ENCODE measurements at places on chromosomes 3 and 15.

DNA sequence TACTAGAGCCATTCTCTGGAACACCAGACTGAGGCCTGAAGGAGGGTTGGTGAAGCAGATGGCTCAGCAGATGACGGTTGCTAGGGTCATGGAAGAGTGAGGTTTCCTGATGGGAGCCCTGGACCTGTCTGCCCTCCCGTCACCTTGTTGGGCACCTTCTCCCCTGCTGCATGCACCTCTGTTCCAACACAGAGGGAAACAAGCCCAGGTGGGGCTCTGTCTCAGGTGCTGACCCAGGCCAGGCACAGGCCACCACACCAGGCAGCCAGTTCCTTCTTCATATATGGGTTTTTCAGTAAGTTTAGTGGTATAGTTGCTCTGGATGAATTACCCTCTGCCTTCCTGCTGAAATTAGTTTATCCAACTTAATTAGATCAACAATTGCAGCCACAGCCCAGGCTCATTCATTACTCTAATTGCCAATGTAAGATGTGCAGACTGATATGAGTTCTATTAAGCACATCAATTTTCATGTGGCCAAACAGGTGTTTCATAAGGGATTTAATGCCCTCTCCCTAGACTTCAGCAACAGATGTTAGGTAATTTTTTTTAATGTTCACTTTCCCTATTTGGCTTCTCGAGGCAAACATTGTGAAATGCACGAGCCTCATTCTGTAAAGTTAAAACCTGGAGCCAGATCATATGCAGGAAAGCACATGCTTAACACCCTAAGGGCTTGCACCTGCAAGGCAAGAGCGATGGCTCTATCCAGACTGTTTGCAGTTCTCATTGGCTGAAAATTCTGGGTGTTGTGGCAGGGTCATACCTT is 174.8 kb downstream of the CHDH start:
- no peak for DNase-seq

DNA sequence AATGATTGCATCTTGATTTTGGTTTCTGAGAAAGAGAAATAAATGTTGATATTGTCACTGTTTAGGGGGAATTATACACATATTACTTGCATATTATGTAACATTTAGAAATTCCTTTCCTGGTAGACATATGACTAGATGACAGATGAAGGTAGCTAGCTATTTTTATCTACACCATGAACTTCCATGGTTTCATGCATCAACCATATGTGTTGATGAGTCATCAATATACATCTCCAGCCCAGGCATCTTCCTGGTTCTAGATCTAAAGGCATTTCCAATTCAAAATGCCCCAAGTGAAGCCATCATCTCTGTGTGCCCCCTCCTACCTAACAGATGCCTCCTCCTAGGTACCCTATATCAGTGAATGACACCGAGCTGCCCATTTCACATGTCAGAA is 9.5 kb upstream of the ADAMTSL3 start:
- DNase-seq, result no peak

DNA sequence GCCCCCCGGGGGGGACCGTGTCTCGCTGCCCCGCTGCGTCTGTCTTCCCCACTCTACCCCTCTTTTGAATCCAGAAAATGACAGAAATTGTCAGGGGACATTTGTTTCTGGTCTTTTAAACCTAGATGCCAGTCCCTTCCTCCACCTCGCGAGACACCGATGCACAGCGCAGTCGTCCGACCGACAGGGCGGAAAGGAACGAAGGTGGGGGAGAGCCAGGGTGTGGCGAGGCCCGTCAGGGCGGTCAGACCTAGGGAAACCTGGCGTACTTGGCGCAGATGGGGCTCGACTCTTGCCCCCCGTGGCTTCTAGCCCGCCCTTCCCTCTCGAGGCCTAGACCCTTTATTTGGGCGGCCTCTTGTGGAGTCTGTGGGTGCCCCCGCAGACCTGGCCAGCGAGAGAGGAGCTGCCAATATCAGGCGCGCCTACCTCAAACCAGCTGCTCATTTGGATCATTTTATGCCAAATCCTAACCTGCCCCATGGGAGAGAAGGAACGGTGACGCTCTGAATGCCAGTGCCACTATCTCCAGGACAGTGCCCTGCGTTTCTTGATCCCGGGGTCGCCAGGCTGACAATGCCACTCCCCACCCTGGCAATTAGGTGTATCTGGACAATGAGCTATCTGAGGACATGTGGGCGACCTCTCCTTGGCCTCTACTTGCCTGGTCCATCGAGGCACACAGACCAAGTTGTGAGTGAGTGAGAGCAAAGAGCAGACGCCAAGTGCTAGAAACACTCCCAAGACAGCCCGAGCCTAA is 500 bp upstream of the RAB6B start:
- DNase-seq, result no peak

DNA sequence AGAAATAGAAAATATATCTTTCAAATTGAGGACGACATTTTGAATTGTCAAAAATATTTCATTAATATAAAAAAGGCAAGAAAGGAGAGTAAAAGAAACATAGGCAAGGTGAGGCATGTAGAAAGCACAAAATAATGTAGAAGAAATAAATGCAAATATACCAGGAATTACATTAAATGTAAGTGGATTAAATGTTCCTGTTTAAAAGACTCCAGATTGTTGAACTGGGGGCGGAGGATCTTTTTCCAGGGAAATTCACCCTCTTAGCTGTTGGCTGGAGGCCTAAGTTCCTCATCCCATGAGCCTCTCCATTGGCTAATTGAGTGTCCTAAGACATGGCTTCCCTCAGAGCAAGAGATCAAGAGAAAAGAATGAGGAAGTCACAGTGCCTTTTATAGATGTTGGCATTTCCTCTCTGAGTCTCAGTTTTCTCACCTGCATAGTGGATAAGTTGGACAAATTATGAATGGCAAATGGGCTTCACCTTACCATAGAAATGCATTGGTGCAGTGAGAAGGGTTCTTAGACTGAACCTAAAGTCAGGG is 147.4 kb upstream of the SMAD3 start:
- no peak for DNase-seq

DNA sequence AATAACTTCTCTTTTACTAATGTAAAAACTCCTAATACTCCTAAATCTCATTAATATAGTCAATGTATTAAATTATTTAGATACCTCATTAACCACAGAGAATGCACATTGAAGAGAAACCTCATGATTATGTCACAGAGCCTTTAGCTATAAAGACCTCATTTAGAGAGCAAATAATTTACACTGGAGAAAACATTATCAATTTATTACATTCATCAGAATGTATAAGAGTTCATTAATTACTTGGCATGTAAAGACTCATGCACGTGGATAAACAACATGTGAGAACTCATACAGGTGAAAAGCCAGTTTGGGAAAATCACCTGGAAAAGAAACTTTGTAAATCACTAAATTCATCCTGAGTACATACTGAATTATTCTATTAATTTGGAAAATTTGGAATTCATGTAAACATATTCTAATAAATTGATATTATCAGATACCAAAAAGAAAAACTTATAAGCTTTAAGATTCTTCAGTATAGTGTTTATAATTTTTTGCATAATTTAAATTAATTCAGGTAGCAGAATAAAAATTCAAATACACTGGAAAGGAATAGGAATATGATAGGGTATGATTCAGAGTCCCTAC is 22.9 kb upstream of the WNT7A start:
- no peak for DNase-seq

DNA sequence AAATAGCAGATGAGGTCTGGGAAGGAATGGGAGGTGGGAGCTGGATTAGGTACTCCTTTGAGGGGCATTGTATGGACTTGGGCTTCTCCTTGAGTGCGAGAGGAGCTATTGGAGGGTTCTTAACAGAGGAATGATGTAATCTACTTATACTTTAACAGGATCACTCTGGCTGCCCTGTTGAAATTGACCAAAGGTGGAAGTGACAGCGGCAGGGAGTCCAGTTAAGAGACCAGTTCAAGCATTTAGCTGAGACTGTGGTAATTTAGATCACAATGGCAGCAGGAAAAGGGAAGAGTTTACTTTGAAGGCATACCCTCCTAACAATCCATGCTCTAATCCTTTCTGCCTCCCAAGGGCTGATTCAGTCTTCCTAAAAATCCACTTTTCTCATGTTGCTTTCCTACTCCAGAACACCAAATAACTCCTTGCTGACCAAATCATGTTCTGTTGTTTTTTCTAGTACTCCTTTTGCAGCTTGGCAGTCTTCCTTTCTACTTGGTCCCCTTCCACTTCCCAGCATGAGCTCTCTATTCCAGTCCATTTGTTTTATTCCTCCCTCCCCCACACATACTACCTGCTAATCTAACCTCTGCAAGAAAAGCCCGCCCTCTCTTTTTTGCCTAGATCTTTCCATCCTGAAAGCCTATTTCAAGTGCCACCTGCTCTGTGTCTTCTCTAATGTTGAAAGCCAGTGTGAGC is 139.4 kb downstream of the NECTIN3 start:
- no peak for DNase-seq

DNA sequence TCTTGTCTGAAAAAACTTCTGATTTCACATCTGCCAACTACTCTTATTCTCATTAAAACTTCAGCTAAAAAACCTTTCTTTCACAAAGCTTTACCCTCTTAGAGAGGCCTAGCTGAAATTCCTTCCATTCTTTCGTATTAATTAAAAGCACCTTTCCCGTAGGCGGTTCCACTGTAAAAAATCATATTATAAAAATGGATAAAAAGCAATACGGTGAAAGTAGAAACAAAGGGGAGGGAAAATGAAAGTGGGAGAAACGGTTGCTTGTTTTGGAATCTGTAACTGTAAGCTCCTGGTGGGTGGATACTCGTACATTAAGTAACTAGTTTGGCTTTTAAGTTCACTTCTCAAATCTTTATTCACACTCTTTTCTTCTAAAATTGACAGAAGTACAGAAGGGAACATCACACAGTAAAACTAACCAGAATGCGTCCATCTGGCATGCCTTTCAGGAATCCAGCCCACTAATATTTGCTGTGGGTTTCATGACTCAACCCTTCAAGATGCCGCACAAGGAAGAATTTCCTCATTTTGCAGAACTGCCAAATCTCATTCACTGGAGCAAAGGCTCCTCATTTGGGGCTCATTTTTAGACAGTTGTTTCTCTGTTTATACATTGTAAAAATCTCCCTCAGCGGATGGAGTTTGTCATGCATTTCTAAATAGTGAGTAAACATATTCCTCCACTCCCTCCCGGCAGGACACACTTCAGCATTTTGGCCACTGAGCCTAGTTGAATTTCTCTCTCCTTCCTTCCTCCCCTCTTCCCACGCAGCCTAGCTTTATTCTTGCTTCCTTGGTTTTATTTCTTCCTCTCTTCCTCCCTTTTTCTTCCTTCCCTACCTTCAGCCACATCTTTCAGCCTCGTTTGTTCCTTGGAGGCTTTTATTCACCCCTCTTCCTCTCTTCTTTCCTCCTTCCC is 419.5 kb upstream of the NAALADL2 start:
- peak; percentile 76 for DNase-seq

GRCh38 chr3:55091381-55092225 is 163.7 kb upstream of the LRTM1 start:
- no peak for DNase-seq

GRCh38 chr3:38137615-38138348 is 679 bp upstream of the MYD88 start:
- DNase-seq, result no peak

DNA sequence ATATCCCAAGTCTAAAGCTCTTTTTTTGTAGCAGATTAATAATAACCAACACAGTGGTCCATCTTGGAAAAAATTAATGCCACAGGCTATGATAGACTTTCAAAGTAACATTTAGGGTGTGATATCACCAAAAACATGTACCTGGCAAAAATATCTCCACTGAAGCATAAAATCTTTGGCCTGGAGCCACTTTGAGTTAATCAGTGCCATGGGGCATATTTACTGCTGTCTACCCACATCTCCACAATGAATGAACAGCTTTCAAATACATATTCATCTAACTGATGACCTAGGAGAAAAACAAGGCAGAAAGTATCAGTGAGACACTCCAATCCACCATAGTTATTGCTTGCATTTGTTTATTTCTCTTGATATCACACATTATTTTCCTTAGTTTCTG is 296.0 kb upstream of the MDFIC2 start:
- no peak for DNase-seq

- DNase-seq, result no peak
Observed at GRCh38 chr3:31305340-31305739, 227.4 kb upstream of the STT3B start.

DNA sequence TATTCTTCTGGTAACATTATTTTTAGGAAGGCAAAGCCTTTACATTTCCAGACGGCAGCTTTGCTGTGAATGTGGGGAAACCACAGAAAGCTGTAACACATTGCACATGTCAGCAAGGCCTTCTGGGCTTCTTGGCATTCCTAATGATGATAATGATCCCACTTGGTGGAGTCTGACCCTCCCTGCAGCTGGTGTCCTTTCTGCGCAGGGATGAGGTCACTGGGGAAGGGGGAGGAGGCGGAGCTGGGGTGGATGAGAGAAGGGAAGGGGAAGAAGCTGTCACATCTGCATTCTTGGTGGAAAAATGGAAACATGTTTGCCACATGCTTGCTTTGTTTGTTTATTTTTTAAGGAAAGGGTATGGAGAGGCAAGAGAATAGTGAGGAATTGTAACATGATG is 68.6 kb downstream of the FILIP1L start:
- peak; percentile 85 for DNase-seq

DNA sequence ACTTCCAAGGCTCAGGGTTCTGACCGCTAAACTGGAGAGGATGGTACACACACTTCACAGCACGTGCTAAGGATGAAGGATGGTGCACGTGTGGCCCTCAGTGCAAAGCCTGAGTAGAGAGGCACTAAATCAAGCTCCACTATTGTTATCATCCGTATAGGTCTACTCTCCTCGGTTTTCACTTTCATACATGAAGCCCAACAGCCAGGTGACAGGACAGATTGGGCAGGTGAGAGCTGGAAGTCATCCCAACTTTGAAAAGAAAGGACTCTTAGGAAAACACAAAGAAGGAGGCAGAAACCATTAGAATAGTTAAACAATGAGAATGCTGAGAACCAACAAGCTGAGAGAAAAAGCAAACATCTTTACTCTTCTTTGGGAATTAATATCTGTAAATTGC is 21.1 kb downstream of the MAGI1 start:
- DNase-seq, result no peak

DNA sequence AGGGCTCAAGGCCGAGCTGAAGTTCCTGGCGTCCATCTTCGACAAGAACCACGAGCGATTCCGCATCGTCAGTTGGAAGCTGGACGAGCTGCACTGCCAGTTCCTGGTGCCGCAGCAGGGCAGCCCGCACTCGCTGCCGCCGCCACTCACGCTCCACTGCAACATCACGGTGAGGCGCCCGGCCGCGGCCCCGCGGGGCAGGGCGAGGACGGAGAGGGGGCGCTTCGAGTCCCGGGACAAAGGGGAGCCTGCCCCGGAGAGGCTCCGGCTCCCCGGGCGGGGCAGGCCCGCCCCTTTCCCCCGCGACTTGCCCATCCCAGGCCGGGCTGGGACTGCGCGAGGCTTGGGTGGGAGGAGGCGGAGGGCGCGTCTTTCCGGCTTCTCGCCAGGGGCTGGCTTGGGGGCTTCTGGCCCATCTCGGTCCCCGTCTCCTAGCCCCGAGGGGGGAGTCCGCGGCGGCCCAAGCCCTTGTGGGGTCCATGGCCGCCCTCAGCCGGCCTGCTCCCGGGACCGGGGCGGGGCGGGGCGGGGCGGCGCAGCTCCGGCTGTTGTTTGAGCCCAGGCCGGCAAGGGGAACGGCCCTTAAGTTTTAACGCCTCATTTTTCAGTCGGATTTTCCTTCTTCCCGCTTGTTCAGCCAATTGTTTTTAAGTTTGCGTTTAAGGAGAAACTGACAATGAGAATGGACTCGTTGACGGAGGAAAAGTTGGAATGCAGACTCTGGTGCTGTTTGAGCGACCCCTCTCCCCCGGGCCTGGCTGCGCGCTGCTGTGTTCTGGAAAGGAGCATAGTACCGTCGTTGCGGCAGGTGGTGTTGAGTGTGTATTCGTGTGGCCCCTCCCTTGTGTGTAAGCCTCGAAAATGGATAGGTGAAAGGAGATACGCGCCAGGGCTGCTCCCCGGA is 683 bp downstream of the UBE2Q2 start:
- DNase-seq, result peak; percentile 84

All from left forelimb (tissue), 1 donor.